Stimulated activated CD4-positive, alpha-beta T cell treated with anti-CD3 and anti-CD28 coated beads, TNF-alpha, amount 100 ng/mL, for 48 hours (primary cell): ENCODE measurements at places on chromosomes 12 and 14.

GRCh38 chr12:77667101-77667500 is 163.6 kb upstream of the NAV3 start:
- DNase-seq, result no peak

DNA sequence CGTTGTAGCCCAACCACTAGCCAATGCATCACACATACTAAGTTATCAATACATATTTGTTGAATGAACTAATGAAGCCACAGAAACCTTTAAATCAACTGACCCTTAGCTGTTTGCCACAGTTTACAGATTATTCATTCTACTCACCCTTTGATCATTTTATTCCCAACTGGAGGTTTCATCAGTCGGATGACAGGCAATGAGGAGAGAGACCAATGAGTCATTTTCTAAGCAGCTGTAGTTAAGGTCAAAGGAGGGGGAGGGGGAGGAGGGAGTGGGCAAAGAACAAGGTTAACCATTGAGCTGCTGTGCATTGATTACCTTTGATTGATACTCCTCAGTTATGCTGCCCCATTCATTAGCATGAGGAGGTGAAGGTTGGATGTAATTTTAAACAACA is 469.5 kb downstream of the VRK1 start:
- no peak for DNase-seq

GRCh38 chr14:31283578-31284252 is 76.1 kb upstream of the HECTD1 start:
- DNase-seq, result no peak

DNA sequence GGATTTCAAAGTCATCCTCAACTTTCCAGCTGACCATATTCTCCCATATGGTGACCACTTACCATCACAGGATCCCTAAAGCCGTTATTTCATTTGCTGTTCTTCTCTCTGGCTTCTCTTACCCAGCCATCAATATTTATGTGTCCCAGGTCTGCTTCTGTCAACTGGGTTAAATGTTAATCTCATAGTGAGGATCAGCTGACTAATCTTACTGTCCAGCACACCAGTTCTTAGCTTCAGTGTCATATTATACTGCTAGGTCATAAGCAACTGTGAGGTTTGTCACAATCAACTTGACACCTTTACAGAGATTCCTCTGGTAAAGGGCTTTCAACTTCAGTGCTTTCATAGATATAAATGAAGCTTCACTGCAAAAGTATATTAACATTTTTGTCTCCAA is 294.4 kb downstream of the DIO2 start:
- DNase-seq, result no peak
